ENCODE measurements at places on chromosomes 4 and X.

DNA sequence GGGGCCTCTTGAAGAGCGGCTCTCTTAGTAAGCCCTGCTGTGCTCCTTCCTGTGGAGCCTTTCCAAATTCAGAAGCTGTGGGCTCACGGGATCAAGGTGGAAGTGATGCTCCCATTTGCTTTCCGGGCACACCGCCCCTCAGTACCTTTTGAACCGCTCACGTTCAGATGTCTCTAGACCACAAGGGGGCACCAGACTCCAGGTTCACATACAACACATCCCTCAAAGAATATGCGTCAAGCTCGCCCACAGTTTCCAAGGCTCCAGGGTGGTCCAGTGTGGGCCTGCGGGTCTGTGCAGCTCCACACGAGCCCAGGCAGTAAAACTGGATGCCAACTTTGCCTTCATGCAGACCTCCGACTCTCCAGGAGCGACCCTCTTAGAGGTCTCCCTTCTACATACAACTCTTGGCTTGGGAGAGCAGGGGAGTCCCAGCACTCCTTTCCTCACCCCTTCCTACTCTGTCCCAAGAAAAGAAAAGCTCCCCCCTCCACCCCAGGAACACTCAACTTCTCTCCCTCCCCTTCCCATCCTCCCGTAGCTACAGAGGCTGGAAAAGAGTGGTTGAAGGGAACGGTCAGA lies 11.0 kb downstream of the SUPT20HL1 start:
- DNase-seq = peak; percentile 62

DNA sequence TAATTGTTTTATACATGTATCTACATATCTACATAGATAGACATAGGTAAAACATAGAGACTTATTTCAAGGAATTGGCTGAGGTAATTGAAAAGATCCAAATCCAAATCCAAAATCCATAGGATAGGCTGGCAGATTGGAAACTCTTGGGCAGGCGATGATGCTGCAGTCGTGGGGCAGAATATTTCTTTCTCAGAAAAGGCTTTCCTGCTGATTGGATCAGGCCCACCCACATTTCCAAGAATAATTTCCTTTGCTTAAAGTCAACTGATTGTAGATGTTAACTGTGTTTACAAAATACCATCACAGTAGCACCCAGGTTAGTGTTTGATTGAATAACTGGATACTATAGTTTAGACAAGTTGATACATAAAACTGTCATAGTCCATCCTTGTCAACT lies 27.2 kb downstream of the STIM2 start:
- DNase-seq = no peak

GRCh38 chr4:188221090-188221489 lies 81.8 kb downstream of the TRIML1 start:
- DNase-seq = no peak

GRCh38 chr4:25399510-25399909 lies 22.4 kb downstream of the ANAPC4 start:
- no peak for DNase-seq

- DNase-seq = no peak
These were observed 904.9 kb upstream of the AGA start for GRCh38 chr4:178347111-178347510.

- DNase-seq = peak; percentile 53
These were observed 180.7 kb upstream of the PGRMC2 start for GRCh38 chr4:128468123-128468989.

DNA sequence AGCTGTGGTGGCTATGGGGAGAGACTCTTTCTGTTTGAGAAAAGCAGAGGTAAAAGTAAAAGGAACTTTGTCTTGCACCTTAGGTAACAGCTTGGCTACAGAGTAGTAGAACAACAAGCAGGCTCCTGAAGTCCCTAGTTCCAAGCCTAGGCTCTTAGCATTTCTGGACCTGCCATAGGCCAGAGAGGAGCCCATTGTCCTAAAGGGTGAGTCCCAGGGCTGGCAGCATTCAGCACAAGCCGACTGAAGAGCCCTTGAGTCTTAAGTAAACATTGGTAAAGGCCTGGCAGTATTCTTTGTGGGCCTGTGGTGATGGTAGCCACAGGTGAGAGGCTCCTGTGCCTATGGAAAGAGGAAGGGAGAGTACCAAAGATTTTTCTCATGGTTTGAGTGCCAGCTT lies 38.2 kb downstream of the CSN3 start:
- no peak for DNase-seq

- no peak for DNase-seq
These were observed 3.3 kb downstream of the TRIM2 start for GRCh38 chr4:153207567-153207966.

GRCh38 chr4:140085881-140086280 lies 68.1 kb downstream of the MAML3 start:
- no peak for DNase-seq

DNA sequence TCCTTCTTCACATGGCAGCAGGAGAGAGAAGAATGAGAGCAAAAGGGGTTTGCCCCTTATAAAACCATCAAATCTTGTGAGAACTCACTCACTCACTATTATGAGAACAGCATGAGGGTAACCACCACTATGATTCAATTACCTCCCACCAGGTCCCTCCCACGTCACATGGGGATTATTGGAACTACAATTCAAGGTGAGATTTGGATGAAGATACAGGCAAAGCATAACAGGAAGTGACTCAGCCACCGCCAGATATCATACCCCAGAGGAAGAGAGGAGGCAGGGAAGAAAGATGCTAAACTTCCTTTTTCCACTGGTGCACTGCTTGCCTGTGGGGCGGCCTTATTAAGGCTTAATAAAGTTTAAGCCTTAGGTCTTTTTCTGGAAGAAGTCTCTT lies 766.1 kb downstream of the KCTD8 start:
- DNase-seq = no peak

DNA sequence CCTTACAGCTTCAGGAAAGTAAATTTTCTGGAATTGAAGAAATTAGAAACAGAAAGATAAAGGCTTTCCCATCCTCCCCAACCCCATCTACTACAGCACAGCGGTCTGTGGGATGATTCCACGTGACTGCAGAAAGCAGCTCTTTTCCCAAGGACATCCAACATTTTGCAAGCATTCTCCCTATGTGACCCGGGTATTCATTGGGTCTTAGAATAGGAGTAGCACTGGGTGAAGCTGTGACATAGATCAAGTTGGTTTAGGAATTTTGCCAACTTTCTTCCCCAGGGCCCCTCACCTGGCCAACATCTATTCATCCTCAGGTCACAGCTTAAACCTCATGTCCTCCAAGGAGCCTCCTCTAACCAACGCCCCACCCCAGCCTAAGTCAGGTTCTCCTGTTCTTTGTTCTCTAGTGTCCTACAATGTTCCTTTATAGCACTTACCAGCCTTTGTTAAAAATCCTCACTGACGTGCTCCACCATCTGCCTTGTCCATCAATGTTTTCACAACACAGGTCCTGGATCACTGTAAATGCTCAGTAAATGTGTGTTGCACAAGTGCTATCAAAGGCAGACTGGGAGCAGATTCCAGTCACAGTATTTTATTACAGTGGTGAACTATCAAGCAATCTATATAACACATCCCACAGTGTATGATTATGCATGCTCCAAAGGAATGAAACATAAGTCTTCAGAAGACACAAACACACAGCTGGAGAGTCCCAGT lies 80.9 kb upstream of the MTM1 start:
- no peak for DNase-seq

- no peak for DNase-seq
These were observed 18.9 kb downstream of the ZBTB49 start for GRCh38 chr4:4308800-4309441.

DNA sequence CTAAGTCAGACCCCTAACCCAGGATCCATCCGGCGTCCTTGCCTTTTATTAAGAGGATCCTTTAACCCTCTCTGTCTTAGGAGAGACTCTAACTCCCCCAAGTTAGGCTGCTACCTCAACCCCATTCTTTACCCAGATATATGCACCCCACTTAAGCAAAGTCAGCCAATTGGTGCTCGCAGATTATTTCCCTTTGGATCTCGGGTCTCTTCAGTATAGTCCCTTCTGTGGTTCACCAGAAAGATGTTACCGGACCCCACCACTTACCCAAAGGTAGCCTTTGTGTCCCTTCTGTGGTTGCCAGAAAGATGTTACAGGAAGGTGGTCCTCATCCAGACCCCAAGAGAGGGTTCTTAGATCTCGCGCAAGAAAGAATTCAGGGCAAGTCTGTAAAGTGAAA lies 212.9 kb upstream of the GRID2 start:
- DNase-seq = no peak

DNA sequence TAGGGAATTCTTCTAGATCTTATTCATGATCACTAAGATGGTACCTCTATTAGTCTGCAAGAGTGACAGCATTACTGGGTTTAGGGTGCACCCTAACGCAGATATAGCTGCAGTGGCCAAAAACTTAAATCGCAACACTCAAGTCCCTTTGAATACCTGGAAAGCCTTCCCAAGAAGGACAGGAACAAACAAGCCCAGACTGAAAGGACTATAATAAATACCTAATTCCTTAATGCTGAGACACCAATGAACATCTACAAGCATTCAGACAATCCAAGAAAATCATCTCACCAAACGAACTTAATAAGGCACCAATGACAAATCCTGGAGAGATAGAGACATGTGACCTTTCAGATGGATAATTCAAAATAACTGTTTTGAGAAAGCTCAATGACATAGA lies 74.9 kb upstream of the PDHA2 start:
- no peak for DNase-seq

DNA sequence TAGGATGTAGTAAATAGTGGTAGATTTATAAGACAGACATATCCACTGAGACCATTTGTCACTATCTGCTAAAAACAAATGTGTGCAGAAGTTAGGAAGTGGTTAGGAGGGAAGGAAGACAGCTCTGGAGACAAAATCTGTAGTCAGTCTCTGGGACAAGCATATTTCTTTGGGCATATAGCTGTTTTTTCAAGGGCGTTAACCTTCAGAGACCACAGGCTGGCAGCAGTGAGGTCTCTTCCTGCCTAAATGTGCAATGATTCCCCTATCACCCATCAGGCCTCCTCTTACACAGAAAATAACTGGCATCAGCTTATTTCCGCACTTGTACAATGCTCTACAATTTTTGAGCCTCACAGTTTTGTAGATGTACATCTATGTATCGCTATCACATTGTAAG lies 6.5 kb downstream of the TMEM150C start:
- DNase-seq = no peak

DNA sequence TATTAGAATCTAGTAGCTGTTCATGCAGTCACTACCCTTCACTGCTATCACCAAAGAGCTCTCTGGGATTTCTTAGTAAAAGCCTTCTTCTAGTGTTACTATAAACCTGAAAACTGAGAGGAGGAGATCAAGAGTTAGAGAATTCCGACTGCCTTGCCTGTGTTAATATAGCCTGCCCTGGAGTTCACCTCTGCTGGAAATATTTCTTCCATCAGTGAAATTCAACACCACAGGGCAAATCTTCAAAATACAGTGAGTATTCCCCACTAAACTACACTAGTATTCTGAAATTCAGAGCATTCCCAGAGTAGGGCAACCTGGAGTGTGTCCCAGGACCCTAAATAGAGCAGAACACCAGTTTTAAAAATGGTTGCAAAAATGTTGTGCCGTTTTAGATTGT lies 301.1 kb downstream of the ARHGAP24 start:
- no peak for DNase-seq

DNA sequence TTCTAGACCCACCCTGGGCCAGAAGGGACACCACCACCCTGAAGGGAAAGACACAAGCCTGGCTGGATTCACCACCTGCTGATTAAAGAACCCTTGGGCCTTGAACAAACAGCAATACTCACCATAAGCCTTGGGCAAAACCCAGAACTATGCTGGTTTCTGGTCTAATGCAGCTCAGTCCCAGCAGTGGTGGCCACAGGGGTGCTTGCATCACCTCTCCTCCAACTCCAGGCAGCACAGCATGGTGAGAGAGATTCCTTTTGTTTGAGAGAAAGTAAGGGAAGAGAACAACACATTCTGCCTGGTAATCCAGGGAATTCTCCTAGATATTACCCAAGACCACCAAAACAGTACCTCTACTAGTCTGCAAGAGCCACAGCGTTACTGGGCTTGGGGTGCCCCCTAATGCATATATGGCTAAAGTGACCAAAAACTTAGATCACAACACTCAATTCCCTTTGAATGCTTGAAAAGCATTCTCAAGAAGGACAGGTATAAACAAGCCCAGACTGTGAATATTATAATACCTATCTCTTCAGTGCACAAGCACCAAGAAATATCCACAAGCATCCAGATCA lies 25.7 kb downstream of the RNF128 start:
- DNase-seq = no peak

- no peak for DNase-seq
These were observed 407.3 kb downstream of the PCDH18 start for GRCh38 chr4:137125011-137125410.

DNA sequence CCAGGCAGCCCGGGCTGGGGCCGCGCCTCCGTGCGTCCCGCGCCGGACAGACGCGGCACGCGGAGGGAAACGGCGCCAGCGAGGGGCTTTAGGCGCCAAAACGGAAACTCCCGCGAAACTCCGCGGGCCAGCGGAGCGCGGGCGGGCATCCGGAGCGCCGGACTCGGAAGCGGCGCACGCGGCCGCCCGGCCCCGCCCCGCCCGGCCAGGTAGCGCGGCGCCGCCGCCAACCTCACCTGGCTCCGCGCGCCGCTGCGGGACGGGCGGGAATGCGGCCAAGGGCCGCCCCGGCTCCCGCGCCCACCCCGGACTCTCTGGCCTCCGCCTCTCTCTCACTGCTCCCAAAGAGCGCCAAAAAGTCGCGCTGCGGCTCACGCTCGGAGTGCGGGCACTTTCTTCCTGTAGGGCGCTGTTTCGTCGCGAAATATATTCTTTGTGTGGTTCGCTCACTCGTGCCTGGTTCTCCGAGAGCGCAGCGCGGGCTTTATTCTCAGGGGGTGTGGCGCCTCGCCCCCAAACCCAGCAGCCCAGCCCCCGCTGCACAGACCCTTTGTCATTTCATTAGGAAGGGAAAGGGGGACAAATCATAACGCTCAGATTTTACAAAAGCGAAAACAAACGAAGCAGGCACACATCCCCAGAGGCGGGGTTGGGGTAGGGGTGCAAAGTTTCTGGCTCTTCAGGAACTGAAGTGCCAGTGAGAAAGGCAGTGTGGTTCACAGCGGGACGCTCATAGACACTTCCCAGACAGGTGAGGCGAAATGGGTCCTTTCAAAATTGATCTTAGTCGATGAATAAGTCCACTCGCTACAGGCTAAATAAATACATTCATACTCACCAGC lies 961 bp upstream of the MBNL3 start:
- DNase-seq = peak; percentile 40

GRCh38 chrX:13198056-13198761 lies 121.6 kb downstream of the ATXN3L start:
- DNase-seq = no peak

DNA sequence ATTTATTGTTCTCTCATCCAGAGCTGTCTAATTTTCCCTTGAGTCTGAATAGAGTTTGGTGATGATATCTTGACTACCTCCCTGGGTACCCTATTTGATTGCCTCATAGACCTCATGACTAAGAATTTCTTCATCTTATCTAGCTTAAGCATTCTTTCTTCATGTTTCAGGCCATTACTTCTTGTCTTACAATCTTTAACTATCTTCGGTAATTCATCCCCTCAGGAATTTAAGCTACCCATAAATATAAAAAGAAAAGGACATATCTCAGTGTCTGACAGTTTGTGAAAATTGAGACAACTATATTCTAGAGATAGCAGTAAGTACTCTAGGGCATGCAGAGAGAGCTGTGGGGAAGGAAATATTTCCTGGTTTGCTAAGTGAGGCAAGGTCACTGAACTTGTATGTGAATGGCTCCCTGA lies 466.1 kb upstream of the GRID2 start:
- DNase-seq = no peak

GRCh38 chr4:113591982-113592381 lies 169.6 kb downstream of the CAMK2D start:
- no peak for DNase-seq

- DNase-seq = no peak
These were observed 5.5 kb upstream of the TRIM2 start for GRCh38 chr4:153198719-153199118.

- no peak for DNase-seq
These were observed 439.5 kb downstream of the NAF1 start for GRCh38 chr4:162727232-162727631.
